ENCODE measurements at places on chromosomes 12 and 14.

DNA sequence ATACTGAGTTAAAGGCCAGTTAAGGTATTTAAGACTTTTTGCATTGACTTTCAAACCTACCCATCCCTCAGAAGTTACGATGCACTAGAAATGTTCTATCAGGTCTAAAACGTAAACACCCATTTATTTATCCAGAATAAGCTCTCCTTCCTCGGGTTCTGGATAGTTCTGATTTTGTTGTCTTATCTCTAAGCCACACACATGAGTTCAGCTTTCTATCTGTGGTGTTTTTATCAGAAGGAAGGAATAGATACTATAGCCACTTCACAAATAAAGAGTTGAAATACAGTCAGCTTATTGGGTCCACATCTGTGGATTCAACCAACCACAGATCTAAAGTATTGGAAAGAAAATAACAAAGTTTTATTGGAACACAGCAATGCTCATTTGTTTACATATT is 5.4 kb downstream of the SFSWAP start:
- DNase-seq: no peak

DNA sequence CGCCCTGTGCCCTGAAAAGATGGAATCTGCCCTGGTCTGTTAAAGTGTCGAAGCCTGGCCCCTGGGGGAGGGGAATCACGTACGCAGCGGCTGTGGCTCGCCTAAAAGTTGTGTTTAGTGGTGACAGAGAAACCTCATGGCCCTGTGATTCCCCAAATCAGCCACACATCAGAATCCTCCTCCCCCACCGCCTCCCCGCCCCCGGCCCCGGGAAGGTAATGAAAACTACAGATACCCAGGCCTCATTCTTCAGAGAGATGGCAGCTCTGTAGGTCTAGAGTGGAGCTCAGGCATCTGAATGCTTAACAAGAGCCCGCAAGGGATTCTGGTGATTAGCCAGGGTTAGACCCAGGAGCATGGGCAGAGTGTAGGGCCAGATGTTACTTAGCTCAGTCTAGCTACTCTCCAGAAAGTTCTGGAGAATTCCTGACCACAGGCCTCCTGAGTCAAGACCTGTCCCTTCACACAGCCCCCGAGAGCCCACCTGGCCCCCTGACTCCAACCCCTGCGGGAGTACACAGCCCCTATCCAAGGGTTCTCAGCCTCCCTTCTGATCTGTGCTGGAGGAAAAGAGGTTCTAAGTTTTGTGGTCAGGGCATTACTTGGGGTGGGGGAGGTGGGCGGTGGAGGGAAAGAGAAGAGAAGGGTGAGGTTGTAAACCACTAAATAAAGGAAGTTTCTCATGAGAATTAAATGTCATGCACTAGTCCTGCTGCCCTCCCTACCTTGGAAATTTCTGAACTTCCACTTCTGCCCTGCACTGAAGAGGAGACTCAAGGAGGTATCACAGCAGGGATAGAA is 114.8 kb downstream of the PLXNC1 start:
- DNase-seq: peak; percentile 64

DNA sequence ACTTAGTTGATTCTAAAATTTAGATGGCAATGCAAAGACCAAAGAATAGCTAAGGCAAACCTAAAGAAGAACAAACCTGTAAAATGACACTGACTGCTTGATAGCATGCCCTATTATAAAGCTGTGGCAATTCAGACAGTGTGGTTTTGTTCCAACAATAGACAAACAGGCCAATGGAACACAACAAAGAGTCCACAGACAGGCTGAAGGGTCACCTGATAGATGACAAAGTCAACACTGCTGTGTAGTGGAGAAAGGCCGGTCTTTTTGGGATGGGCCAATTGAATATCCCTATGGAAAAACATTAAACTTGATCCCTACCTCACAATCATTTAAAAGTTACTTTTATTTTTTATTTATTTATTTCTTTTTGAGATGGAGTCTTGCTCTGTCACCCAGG is 33.8 kb upstream of the SLC25A3 start:
- DNase-seq: no peak

DNA sequence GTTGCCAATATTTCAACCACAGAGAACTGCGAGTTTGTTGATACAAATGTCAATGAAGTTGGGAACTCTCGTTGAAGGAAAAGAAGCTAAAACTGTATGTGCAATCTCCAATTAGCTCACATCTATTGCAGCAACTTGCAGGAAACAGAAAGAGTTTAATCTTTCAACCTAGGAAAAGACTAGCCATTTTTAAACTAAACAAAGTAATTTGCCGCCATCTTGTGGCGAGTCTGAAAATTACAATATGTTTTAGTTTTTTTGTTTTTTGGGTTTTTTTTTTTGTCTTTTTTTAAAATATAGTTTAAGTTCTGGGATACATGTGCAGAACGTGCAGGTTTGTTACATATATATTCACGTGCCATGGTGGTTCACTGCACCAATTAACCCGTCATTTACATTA is 131.2 kb upstream of the FOXG1 start:
- no peak for DNase-seq

- no peak for DNase-seq
Measured at GRCh38 chr12:92493816-92494215, 209.0 kb upstream of the PLEKHG7 start.

DNA sequence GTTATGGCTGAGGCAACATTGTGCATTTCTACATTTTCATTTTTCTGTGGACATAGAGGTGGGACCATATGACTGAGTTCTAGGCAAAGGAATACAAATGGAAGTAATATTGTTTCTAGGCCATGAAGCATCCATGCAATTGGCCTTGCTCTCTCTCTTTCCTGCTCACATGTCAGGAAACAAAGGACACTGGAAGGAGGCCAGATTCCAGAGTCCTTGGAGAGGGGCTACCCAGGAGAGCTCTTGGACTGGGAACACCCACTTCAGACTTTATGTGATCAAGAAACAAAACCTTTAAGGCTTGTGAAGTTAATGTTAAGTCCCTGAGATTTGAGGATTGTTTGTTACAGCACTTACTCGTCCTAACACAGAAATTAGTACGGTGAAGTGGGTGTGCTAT is 32.8 kb downstream of the PDZRN4 start:
- no peak for DNase-seq

DNA sequence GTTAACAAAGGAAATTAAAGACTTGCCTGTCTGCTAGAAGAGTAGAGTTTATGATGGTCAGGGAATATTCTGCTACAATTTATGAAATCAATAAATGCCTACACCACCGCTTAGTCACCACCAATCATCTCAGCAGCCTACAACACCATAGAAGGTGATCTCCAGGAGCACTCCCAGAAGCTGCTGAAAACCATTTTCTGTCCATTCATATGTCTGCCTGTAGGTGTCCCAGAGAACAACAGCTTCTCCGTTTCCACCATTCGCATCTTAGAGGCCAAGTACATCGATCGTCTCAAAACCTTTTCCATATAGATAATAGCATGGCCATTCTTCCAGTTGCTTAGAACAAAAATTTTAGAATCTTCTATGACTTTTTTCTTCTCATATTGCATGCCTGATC is 303.4 kb downstream of the KCNC2 start:
- no peak for DNase-seq

GRCh38 chr14:84991021-84991420 is 538.9 kb upstream of the FLRT2 start:
- no peak for DNase-seq

DNA sequence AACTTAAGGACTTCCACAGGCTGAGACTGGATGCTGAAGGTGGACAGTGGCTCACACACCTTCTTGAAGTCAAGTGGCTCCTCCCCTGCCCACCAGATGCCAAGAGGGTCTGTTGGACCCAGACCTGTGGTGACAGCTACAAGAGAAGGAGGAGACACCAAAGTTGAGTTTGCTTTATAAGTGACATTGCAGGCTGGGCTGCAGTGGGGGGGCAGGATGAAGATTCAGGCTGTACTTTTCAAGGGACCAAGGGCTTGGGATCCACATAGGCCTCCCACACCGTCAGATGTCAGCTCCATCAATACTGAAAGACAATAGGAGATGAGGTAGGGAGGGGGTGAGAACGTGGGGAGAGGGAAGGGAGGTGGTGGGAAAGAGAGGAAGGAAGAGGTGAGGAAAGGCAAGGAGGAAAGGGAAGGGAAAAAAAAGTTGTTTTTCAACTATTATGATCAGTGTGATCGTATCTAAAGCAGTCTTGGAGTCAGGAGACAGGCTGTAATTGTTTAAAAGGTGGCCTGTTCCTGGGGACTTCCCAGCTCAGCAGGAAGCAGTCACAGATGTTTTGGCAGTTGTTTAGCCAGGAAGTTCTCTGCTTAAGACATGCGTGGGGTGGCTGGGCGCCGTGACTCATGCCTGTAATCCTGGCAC is 84.1 kb upstream of the RESF1 start:
- peak; percentile 69 for DNase-seq

- no peak for DNase-seq
Measured at GRCh38 chr14:35046751-35047536, 872 bp downstream of the FAM177A1 start.
